ENCODE measurements at places on chromosomes 12 and 14.

- DNase-seq = no peak
Measured at GRCh38 chr12:131052929-131053328, 99.2 kb downstream of the ADGRD1 start.

GRCh38 chr14:31229009-31229408 is 21.4 kb upstream of the HECTD1 start:
- no peak for DNase-seq

DNA sequence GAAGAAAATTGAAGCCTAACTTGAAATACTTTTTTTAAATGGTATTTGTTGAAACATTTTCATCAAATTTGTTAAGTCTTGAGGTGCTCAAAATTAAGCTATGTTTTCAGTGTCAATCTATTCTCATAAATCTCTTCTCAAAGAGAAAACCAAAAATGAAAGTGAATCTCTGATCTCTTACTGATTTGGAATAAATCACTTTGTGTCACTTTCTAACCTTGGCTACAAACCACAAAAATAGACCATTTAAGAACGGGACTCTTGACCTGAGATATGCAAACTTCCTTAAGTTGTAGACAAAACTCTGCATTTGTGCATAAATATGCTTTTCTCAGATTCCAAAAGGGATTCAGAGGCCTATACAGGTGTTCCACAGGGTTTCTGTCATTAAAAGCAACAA is 192.9 kb downstream of the SEC23A start:
- no peak for DNase-seq

- DNase-seq = peak; percentile 34
Measured at GRCh38 chr14:92456215-92457015, 57.2 kb upstream of the RIN3 start.

DNA sequence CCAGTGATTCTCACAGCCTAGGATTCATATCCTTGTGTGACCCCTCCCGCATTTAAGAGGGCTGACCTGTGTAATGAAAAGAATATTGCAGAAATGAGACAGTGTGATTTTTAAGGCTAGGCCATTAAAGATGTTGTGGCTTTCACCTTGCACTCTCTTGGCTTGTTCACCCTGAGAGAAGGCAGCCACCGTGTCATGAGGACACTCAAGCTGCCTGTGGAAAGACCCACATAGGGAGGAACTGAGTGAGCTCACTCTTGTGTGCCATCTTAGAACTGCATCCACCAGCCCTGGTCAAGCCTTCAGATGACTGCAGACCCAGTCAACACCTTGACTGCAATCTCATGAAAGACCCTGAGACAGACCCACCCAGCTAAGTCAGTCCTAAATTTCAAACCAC is 46.3 kb upstream of the TMPO start:
- no peak for DNase-seq

All from progenitor cell of endocrine pancreas (in vitro differentiated cells).